ENCODE measurements at places on chromosomes 4 and X.

GRCh38 chr4:109912706-109913595 is at the start of gene EGF:
EGF (plus strand) TSS chr4:109912883; CDS start chr4:109913336, 453 bp downstream.
- DNase-seq: no peak

DNA sequence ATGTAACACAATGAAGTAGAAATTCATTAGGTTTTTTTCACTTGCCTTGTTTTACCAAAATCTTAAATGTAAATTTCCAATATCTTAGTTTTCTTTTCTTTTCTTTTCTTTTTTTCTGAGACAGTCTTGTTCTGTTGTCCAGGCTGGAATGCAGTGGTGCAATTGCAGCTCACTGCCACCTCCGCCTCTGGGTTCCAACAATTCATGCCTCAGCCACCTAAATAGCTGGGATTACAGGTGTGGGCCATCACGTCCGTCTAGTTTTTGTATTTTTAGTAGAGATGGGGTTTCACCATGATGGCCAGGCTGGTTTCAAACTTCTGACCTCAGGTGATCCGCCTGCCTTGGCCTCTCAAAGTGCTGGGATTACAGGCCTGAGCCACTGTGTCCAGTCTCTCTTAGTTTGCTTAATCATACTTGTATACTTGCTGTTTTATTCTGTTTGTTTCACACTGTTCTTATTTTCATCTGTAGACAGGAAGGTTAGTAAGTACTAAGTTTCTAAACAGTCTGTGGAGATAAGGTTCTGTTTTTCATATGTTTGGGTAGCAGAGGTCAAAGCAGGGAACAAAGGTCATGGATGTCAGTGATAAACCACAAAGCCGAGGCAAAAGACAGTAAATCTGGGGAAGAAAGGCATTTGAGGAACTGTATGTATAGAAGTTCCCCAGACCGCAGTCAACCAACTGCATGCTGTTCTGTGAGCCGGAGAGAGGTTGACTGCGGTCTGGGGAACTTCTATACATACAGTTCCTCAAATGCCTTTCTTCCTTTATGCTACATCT is 129.1 kb downstream of the CBR4 start:
- DNase-seq: no peak

DNA sequence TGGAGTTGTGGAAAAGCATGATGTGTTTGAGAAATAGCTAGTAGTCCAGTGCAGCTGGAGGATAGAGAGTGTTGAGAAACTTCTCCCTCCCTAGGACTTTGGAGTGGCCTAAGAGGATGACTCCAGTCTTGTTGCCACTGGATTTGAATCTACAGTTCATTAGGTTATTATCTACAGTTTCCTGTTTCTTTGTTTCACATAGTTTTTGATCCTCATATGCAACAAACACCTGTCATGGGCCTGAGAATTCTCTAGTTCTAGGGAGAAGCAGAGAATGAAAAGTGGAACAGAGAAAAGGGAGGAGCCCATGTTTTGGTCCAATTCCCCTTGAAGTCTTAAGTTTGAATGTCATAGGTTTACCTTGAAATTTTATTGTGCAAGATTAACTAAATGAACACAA is 73.6 kb upstream of the TBC1D9 start:
- DNase-seq: no peak

DNA sequence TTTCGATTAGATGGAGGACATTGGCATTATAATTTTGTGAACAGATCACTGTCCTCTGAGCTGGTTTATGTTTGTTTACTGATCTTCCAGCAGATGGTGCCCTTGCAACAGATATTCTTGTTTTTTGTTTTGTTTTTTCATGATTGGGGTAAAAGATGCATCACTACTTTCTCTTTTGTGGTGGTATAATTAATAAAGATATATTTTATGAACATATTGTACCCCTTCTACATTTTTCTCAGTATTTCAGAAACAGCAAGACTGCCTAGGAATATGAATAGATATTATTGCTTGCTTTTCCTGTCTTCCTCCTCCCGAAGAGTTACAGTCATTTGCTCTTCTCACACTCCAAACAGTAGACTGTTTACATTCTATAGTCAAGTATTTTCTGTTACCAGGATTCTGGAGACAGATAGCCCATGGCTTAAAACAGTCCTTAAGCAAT is 905.2 kb downstream of the TRAM1L1 start:
- DNase-seq: no peak

GRCh38 chr4:159374749-159375530 is 272.1 kb downstream of the RAPGEF2 start:
- no peak for DNase-seq

- DNase-seq: no peak
Observed at GRCh38 chr4:148542922-148543623, 100.9 kb upstream of the NR3C2 start.

GRCh38 chr4:108240366-108240765 is 71.6 kb upstream of the LEF1 start:
- no peak for DNase-seq

DNA sequence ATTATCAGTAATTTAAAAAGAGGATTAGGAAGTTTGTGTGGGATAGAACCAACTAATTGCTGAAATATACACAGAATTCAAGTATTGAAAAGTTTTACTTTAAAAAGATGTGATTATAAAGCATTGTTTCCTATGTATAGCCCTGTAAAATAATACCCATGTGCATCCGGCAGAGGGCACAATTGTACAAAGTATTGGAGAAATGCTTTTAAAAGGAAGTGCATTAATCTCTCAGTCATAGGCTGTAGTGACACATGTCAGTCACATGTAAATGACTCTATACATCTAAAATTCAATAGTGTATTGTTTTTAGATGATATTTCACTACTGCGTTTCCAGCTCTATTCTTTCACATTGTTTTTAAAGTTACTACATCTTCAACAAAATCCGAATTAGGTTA is 9.7 kb upstream of the GEMIN8 start:
- DNase-seq: peak; percentile 13

GRCh38 chr4:128803783-128804182 is 5.7 kb upstream of the JADE1 start:
- DNase-seq: no peak

DNA sequence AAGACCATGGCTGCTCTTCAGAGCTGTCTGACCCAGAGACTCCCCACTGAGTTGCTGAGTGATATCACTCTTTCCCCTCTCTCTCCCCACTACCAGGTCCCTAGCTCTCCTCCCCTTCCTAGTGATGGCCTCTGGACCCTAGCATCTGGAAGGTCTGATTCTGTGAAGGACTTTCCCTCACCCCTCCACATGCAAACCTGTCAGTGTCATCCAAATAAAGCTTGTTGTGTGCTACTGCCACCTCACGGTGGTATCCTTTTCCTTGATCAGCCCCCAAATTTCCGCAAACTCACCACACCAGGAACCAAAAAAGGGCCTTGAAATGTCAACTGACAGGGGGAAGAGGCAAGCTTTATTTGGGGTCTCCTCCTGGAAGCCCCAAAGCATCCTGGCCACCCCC is 500.2 kb downstream of the IDS start:
- DNase-seq: no peak

DNA sequence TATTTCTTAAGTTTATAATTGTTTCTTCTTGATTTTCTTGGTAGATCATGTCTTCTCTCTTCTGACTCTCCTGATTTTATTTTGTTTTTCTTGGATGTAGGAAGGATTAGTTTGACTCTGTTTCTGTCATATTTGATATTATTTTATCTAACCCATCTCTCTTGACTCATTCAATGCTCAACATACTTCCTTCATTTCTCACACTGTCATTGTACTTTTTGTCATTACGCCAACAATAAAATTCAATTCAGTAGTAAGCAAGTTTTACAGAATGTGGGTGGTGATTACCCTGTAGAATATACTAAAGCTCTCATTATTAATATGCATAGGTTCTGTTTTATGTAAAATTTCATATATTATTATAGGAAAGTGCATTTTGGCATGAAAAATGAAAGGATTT is 1303.0 kb upstream of the AGA start:
- DNase-seq: no peak

All from stimulated activated CD4-positive, alpha-beta T cell treated with anti-CD3 and anti-CD28 coated beads, TNF-alpha, amount 100 ng/mL, for 4 hours (primary cell).